Activated T-cell treated with anti-CD3 and anti-CD28 coated beads, Interleukin-2, amount 50 U/mL, for 4 hours (primary cell): ENCODE measurements at places on chromosomes 5 and 9. TPM values are rescaled to one million over a fixed set of nuclear protein-coding genes. Genes with fewer than 3 reads are reported as not detected.

The BTNL8 gene
- not detected for total RNA-seq

The CDKN2B gene
- total RNA-seq: not detected

The RNF208 gene
- 4.4 TPM for total RNA-seq

The SLC1A1 gene
- 0.33 TPM for total RNA-seq

The OBP2B gene
- not detected for total RNA-seq

The PSMD5 gene
- 73.3 TPM for total RNA-seq

The KIF20A gene
- 1.5 TPM for total RNA-seq

The FST gene
- 3.9 TPM for total RNA-seq

The EPB41L4B gene
- 0.11 TPM for total RNA-seq

The TAF11L5 gene
- not detected for total RNA-seq

The SYK gene
- 0.48 TPM for total RNA-seq

The MYMK gene
- not detected for total RNA-seq

The C5 gene
- total RNA-seq: 0.27 TPM

The CD180 gene
- 0.05 TPM for total RNA-seq

The SLC2A8 gene
- 3.2 TPM for total RNA-seq

The SLCO6A1 gene
- not detected for total RNA-seq

The CARD6 gene
- total RNA-seq: 0.84 TPM

The HINT1 gene
- total RNA-seq: 308 TPM

The ST8SIA4 gene
- total RNA-seq: 27.2 TPM

- no peak for DNase-seq
Measured at GRCh38 chr9:76741524-76741923, 22.7 kb upstream of the PCA3 start.

DNA sequence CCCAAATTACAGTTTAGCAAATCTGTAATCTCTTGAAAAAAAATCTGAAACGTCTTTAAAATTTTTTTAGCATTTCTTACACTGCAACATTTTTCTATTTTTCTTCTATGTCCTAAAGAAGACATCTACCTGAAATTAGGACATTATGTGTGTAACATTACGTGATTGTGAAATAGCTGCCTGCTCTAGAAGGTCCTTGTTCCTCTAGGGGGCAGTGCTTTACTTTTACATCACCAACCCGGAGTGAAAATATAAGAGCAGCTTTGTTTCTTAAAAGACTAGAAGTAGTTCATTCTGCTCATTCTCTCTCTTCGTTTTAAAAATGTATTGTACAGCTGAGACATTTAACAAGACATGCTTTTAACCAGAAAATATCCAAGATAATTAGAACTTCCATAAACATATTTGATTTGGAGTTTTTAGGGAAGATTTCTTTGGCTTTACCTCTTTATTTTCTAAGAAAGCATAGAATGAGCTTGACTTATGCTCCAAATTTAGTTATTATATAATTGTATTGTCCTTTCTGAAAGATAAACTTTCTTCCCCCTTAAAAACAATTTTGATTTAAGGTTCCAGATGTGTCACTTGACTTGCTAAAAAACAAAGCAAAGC, 48.1 kb upstream of the RIOK2 start:
- no peak for DNase-seq

- DNase-seq: no peak
Measured at GRCh38 chr9:78298046-78298765, 1.3 kb downstream of the PSAT1 start.

- no peak for DNase-seq
Measured at GRCh38 chr5:54234304-54234933, 76.0 kb downstream of the ARL15 start.

GRCh38 chr5:72179028-72179815, 71.9 kb downstream of the MAP1B start:
- DNase-seq: no peak

DNA sequence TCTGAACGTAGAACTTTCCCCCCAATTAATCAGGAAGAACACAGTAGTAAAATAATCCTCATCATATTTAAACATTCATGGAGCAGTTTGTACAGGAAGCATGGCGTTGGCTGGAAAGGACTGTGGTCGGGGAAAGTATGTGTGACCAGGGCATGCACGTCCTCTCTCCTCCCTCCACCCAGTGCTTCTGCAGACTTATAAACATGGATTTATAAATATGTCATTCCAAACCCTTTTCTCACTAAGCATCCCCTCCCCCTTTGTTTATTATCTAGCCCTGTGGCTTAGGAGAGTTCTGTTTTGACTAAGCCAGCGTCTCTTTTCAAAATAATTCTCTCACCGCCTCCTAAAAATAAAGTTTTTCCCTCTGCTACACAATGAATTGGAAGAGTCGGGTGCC, 70.4 kb upstream of the DAP start:
- DNase-seq: no peak

DNA sequence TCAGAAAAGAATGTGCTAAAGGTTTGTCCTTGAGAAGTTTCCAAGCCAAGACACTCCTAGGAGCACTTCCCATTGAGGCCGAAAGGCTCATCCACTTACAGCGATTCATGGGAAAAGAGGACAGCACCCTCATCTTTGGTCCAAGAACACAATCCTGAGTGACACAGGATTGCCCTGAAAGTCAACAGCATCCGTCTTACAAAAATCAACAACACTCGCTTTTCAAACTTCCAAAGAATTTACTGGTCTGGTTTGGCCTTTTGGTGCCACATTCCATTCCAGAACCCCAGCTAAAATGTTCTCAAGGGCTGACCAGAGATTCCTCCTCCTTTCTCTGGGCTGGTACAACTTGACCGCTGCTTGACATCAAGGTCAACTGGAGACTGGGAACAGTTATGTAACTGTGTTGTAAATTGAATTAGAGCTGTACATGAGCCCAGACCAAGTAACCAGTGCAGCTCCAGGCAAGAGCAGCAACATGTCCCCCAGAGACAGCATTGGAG, 415.8 kb upstream of the PIK3R1 start:
- DNase-seq: no peak

DNA sequence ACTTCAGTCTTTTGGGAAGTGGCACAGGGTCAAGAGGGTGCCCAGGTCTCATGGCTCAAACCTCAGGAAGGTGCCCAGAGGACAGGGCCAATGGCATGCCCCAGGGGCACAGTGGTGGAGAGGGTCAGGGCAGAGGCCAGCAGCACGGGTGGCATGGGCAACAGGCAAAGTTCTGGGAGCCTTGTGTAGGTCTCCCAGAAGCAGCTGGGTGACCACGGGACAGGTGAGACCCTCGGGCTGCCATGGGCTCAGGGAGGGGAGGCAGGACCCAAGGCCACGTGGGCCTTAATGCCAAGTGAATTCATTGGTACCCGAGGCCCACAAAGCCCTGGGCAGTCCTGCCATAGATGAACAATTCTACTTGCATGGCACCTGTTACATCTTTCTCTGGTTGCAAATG, 72.4 kb upstream of the ADAMTS2 start:
- no peak for DNase-seq

- no peak for DNase-seq
Measured at GRCh38 chr5:42881416-42882117, 69.9 kb upstream of the SELENOP start.

DNA sequence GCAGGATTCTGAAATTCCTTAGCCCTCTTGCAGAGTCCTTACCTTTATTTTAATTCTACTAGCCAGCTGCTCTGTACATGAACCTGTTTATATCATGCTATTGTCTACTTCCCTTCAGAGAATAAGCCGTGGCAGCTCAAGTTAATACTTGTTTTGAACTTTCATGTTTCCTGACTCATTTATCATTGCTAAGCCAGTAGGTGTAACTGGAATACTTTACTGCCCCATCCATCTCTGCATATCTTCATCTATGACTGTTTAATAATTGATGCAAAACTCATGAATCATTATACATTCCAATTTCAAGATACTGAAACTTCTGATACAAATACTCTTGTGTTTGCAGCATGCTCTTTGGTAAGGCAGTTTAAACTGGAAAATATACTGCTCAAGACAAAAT, 174.7 kb downstream of the PPP2R2B start:
- DNase-seq: no peak

- DNase-seq: no peak
Measured at GRCh38 chr9:112443200-112443599, 43.4 kb upstream of the KIAA1958 start.

GRCh38 chr5:117486879-117487391, 912.3 kb upstream of the SEMA6A start:
- no peak for DNase-seq

DNA sequence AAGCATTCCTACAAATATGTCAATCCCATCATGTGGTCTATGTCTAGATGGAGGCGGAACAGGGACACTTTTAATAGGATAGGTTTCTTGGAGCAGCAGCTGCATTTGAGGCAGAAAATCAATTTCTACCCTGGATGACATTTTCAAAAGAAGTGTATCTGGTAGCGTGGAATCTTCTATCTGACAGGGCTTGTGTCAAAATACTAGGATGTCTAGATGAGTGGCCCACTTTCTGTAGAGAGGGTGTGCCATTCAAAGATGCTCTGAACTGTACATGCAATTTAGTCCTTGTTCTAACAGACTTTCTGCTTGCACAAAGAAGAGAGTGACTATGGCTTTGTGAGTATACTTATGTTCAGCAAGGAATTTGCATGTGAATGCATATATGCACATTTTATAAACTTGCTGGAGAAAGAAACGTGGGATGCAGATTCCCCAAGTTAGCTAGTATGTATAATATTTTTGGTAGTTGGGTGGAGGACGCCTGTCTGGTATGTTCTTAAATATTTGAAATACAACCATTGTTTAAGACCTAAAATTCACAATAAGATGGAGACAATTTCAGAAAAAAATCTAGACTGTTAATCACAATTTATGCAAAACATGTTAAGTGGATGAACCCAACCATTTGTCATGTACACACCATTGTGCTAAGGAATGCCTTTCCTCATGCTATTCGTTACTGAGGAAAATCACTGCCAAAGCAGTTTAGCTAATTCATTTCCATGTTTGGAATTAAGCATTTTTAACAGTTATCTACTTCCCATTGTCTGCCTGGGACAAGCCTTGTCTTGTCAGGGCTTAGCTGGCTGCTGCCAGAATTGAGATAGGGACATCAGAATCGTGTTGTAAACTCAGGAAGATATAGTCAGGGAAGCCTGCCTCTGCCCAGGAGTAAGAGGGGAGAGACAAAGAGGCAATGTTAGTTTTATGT, 129.1 kb upstream of the MEF2C start:
- no peak for DNase-seq

- DNase-seq: no peak
Measured at GRCh38 chr5:38953426-38954012, 107.7 kb downstream of the OSMR start.

- DNase-seq: no peak
Measured at GRCh38 chr5:168941901-168942300, 359.0 kb downstream of the SLIT3 start.

- no peak for DNase-seq
Measured at GRCh38 chr5:108818613-108819272, 71.0 kb downstream of the FER start.

DNA sequence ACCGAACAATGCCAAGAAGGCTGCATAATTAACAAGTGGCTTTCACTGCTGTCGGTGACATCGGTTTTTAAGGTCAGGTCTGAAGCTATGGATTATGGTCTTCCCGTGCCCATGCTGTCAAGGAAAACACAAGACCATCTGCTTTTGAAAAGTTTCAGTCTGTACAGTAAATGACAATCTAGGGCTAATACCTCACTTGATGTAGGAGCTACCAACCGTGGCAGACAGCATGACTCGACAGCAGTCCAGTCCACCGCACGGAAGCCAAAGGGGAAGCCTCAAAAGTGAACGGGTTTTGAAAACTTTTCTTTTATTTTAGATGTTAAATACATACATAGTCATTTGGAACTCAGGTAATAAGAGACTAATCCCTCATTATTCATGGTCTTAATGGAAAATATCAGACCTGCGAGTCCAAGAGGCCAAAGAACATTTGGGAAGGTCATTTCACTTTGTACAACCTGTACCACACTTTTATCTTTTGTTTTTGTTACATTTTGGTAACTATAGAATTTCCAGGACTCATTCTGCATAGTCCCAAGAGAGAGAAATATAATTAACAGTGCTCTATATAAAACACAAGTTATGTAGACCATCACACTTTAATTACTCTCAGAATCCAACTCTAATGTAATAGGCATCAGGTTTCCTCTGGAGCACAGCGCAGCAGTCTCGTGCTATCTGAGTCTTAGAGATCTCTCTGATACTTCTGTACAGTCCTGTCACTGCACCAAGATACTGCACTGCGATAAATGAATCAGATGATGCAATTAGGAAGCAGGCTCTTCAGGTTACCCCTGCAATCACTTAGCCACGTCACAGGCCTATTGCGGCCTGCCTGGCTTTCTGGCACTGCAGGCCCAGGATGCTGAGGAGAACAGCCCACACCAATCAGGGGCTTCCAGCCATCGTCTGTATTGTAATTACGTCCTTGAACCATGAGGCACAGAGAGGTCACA, 184.9 kb downstream of the FANCC start:
- no peak for DNase-seq

- no peak for DNase-seq
Measured at GRCh38 chr5:39223565-39224156, 4.3 kb upstream of the FYB1 start.

GRCh38 chr5:38941912-38942311, 96.1 kb downstream of the OSMR start:
- no peak for DNase-seq

DNA sequence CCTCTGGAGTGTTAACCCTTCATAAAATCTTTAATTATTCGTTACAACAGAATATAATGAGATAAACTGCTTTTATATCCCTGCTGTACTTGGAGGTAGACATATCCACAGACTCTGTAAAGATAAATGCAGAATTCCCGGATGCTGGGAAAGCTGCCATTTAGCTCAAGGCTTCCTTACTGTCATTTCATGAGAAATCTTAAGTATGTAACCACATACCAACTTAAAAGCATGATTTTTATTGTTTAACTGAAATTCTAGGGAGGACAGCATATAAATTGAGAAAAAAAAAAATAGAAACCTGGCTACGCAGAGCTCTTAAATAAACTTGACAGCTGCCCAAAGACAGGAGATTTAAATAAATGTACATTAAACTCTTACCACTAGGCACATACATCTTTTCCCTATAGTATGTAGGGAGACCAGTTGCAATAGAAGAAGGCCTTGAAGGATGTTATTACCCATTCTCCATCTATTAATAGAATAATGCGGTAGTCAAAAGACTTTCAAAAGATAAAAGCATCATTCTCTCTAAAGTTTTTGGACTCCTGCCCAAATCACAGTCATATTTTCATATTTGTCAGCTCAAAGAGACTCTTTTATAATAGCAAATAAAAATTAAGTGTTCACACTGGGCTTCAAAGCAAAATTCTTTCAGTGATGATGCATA, 373.8 kb downstream of the NDUFS4 start:
- DNase-seq: no peak

GRCh38 chr9:38295764-38296163, 96.7 kb upstream of the ALDH1B1 start:
- DNase-seq: no peak
